A549 treated with Hydrocortisone at 1 μM for 4 hours (cell line): ENCODE measurements at places on chromosomes 5 and 9. TPM values are rescaled to one million over a fixed set of nuclear protein-coding genes. Genes with fewer than 3 reads are reported as not detected.

C5orf63 gene
- total RNA-seq: 2.9 to 4.6 TPM (median 3.4 TPM) in 5 replicates

TPPP gene
- 6.4 to 7.4 TPM (median 7.2 TPM) in 5 replicates for total RNA-seq

PSMD5 gene
- total RNA-seq: 28.0 to 37.7 TPM (median 29.8 TPM) in 5 replicates

PCDHB2 gene
- 3.1 to 3.9 TPM (median 3.4 TPM) in 5 replicates for total RNA-seq

PCDHA4 gene
- 1.1 to 1.9 TPM (median 1.9 TPM) in 5 replicates for total RNA-seq

BAAT gene
- total RNA-seq: 0.24 to 0.49 TPM (median 0.34 TPM) in 5 replicates

HNRNPH1 gene
- total RNA-seq: 414 to 770 TPM (median 466 TPM) in 5 replicates

OR1B1 gene
- not detected in 5 replicates for total RNA-seq

TSSK1B gene
- total RNA-seq: not detected in 5 replicates

TAF11L10 gene
- not detected in 5 replicates for total RNA-seq

TMOD1 gene
- total RNA-seq: 1.6 to 2.3 TPM (median 1.8 TPM) in 5 replicates

PDE6A gene
- total RNA-seq: 0.22 to 0.32 TPM (median 0.25 TPM) in 5 replicates

PARP8 gene
- total RNA-seq: 0.03 to 0.22 TPM (median 0.14 TPM) in 5 replicates

HTR1A gene
- total RNA-seq: not detected in 5 replicates

LCP2 gene
- total RNA-seq: 0.05 to 0.06 TPM in 2 of 5 replicates, not detected in the others

DMRT2 gene
- 0.17 TPM in 1 of 5 replicates, not detected in the others for total RNA-seq

ADAMTS19 gene
- not detected in 5 replicates for total RNA-seq

ARHGEF37 gene
- total RNA-seq: 1.9 to 2.8 TPM (median 2.5 TPM) in 5 replicates

SLC6A3 gene
- 0.62 to 0.97 TPM (median 0.75 TPM) in 5 replicates for total RNA-seq

DOCK2 gene
- 2.0 to 4.5 TPM (median 2.4 TPM) in 5 replicates for total RNA-seq

PDCD1LG2 gene
- total RNA-seq: 0.17 to 0.32 TPM (median 0.24 TPM) in 5 replicates

PCDH1 gene
- 1.9 to 4.5 TPM (median 3.4 TPM) in 5 replicates for total RNA-seq

TNFSF15 gene
- total RNA-seq: 0.08 to 0.14 TPM (median 0.10 TPM) in 5 replicates

CER1 gene
- not detected in 5 replicates for total RNA-seq

SUSD3 gene
- 0.31 to 1.0 TPM (median 1.0 TPM) in 5 replicates for total RNA-seq

SYNPO gene
- 21.7 to 25.7 TPM (median 24.0 TPM) in 5 replicates for total RNA-seq

IGIP gene
- total RNA-seq: 0.82 to 1.1 TPM (median 0.97 TPM) in 5 replicates

NPR3 gene
- 13.8 to 20.7 TPM (median 15.7 TPM) in 5 replicates for total RNA-seq

DMGDH gene
- 0.15 TPM in 1 of 5 replicates, not detected in the others for total RNA-seq

CORO2A gene
- total RNA-seq: 0.99 to 2.1 TPM (median 1.6 TPM) in 5 replicates

PLK2 gene
- total RNA-seq: 36.8 to 47.0 TPM (median 40.9 TPM) in 5 replicates

RALGDS gene
- total RNA-seq: 23.7 to 27.9 TPM (median 25.9 TPM) in 5 replicates

SGCD gene
- total RNA-seq: 3.3 to 5.8 TPM (median 4.5 TPM) in 5 replicates

RRAGA gene
- 104 to 135 TPM (median 129 TPM) in 5 replicates for total RNA-seq

RUSC2 gene
- 29.7 to 32.8 TPM (median 31.1 TPM) in 5 replicates for total RNA-seq

TAF1L gene
- 0.01 TPM in 1 of 5 replicates, not detected in the others for total RNA-seq

ST6GALNAC4 gene
- total RNA-seq: 13.9 to 17.2 TPM (median 16.3 TPM) in 5 replicates

DAB2 gene
- total RNA-seq: 6.3 to 9.5 TPM (median 7.5 TPM) in 5 replicates

C5orf58 gene
- total RNA-seq: not detected in 5 replicates

INPP5E gene
- 14.1 to 21.2 TPM (median 19.7 TPM) in 5 replicates for total RNA-seq

ARL14EPL gene
- 0.10 to 0.43 TPM (median 0.24 TPM) in 5 replicates for total RNA-seq

DIPK1B gene
- 6.4 to 9.1 TPM (median 8.0 TPM) in 5 replicates for total RNA-seq

CCDC183 gene
- total RNA-seq: 0.18 to 0.63 TPM (median 0.44 TPM) in 5 replicates

SMIM33 gene
- not detected in 5 replicates for total RNA-seq

TRIM36 gene
- total RNA-seq: 1.8 to 2.2 TPM (median 2.2 TPM) in 5 replicates

C9orf85 gene
- 13.7 to 16.8 TPM (median 15.2 TPM) in 5 replicates for total RNA-seq

CCNO gene
- total RNA-seq: 4.3 to 8.1 TPM (median 7.0 TPM) in 5 replicates

PGM5 gene
- total RNA-seq: 0.03 TPM in 1 of 5 replicates, not detected in the others
